ENCODE measurements at places on chromosomes 2 and 18.

DNA sequence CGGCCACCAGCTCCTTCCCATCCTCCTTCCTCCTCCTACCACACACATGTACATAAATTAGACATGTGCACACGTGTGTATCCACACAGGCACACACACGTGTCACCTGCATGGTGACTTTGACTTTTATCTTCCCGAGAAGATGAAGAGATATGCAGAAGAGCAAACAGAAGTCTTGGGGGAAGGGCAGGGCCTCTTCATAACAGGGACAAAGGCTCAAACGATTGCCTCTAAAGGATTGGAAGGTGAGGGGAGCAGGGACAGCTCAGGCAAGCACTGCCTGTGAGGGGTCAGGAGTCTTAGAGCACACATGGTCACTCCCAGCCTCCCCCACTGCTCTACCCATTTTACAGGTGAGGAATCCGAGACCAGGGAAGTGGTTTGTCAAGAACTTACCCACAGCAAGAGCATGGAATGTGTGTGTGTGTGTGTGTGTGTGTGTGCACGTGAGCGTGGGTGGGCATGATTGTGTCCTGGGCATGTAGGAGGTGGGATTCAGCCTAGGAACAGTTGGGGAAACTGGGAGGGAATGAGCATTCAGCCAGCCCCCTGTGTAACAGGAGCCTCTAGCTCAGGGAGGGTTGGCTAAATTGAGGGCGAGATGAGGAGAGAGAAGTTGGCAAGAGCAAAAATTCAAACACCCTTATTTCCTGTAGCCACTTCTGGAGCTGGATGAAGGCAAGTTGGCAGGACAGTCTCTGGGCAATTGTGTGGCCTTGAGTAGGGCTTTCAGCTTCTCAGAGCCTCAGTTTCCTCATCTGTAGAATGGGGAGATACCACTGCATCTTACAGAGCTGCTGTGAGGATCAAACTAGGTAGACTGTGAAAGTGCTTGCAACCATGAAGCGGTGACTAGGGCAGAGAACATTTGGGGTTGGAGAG lies 24.2 kb downstream of the CIB4 start:
- H3K4me1 ChIP-seq: peaks cover 2% of the 10 kb centered on the region
- no peaks in the 10 kb centered on the region for H3K36me3 ChIP-seq
- no peak overlapping the region for H3K4me3 ChIP-seq
- H3K27ac ChIP-seq: no peak overlapping the region

DNA sequence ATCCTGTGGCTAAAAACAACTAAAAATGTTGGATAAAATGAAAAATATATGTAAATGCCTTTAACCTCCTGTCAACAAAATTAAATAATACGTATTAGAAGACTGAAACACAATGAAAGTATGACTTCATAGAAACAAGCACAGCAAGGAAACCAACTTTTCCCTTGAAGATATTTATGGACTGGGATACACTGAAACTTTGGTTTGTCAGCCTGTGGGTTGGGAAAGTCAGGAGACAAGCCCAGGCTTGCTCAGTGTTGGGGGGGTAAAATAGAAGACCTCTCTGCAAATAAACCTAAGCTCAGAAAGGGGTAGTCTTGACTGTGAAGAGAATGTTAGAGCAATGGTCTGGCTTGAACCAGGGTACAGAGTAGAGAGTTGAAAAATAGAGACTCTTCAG lies 454.5 kb downstream of the FBXO15 start:
- peaks cover 16% of the 10 kb centered on the region for H3K4me1 ChIP-seq
- H3K27me3 ChIP-seq: no peaks in the 10 kb centered on the region
- no peaks in the 10 kb centered on the region for H3K36me3 ChIP-seq
- no peak for DNase-seq

- no peaks in the 10 kb centered on the region for H3K36me3 ChIP-seq
- H3K27ac ChIP-seq: no peak overlapping the region
- no peak for DNase-seq
- no peaks in the 10 kb centered on the region for H3K27me3 ChIP-seq
- H3K4me3 ChIP-seq: no peak overlapping the region
These were observed 74.7 kb downstream of the ZNF407 start for GRCh38 chr18:74672371-74672770.

GRCh38 chr2:166197446-166197845 lies 69.6 kb upstream of the SCN1A start:
- H3K4me1 ChIP-seq: no peaks in the 10 kb centered on the region
- no peaks in the 10 kb centered on the region for H3K36me3 ChIP-seq
- DNase-seq: peak; percentile 11
- no peak overlapping the region for H3K4me3 ChIP-seq
- H3K27me3 ChIP-seq: no peaks in the 10 kb centered on the region
- no peak overlapping the region for H3K27ac ChIP-seq

DNA sequence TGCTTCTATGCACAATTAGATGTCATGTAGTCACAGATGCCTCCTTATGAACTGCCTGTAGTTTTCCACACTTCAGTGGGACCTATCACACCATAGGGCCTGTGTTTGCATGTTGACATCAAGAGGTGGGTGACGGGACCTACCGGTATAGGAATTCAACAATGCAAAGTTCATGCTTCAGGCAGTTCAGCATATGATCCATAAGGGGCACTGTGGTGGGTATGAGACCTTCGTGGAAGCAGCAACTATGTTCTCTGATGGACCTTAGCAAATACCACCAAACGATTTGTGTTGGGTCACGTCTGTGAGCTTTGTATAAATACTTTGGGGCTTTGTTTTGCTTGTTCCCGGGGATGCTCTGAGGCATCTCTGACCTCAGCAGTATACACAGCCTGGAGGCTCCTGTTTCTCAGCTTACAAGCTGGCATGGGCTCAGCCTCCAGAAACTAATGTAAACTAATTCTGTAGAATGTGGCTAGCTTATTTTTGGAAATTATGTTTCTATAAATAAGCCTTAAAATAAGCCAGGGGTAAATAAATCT lies 111.6 kb downstream of the DTNA start:
- H3K27me3 ChIP-seq: no peaks in the 10 kb centered on the region
- no peak overlapping the region for H3K4me3 ChIP-seq
- no peak for DNase-seq
- no peak overlapping the region for H3K27ac ChIP-seq
- no peaks in the 10 kb centered on the region for H3K4me1 ChIP-seq
- no peaks in the 10 kb centered on the region for H3K36me3 ChIP-seq

Data from trophoblast cell (in vitro differentiated cells and primary cell).